KG1 (cell line): ENCODE measurements at places on chromosomes 12 and 14.

DNA sequence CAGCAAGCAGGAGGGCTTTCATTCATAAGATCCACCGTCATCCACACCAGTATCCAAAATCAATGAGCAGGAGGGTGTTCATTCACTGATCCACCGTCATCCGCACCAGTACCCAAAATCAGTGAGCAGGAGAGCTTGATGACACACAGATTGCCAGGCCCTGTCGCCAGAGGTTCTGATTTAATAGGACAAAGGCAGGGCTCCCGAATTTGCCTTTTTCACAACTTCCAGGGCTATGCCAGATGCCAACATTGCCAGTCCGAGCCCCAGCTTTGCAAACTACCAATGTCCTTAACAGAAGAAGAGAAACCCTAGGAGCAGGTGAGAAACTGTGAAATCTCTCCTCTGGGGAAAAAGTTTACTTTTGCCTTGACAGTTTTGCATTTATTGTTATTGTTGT lies 115.0 kb downstream of the SLC15A4 start:
- no peak for DNase-seq

- no peak for DNase-seq
Observed at GRCh38 chr14:101230161-101230850, 326.8 kb upstream of the RTL1 start.

DNA sequence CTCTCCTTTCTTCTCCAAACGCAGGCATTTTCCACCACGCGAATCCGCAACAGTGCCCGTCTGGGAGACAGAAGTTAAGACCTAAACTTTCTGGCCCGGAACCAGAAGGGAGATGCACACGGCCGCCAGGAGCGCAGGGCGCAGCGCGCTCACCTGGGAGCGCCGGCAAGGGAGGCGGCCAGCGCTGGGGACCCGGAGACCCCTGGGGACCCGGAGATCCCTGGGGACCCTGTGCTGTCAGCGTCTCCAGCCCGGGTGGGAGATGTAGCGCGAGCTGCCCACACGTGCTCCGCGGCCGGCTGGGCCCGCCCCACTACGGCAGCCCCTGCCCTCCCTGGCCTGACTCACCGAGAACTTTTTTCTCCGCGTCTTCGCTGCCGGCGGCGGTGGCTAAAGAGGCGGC lies 620 bp downstream of the YBX3 start:
- DNase-seq = no peak

DNA sequence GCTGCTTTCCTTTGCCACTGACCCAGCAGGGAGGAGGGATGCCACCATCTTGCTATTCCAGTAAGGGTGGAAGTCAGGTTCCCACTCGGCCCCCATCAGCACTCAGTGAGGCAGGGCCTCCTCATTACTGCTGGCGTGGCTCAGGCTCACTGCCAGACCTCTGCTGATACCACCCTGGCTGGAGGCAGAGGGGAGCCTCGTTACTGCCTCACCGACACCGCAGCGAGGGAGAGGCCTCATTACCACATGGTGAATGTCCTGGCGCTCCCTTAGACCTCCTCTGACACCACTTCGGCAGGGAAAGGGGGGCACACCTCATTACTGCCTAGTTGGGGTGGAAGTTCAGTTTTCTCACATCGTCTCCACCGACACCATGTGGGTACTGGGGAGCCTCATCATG lies 354.1 kb downstream of the CACNA1C start:
- DNase-seq = no peak

DNA sequence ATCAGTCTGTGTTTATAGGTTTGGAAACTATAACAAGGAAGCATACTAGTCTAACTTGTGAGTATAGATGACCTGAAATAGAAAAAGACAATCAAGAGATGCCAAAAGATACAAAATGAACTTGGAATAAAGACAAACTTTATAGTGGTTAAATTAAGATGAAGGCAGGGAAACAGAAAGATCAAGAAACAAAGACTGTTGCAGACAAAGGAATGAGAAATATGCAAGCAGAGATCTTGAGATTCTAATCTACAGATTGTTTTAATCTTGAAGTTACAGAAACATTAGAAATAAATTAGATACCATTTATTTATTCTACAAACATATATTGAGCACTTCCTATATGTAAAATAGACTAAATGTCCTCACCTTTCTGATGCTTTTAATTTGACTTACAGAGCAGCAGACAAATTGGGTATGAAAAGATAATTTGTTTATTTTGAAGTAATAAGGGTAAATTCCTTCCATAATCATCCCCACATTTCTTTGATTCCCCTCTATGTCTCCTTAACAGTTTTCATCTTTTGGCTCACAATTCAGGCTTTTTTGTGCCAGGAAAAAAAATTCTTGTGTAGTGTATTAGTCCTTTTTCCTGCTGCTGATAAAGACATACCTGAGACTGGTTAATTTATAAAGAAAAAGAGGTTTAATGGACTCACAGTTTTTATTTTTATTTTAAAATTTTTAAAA lies 134.4 kb downstream of the KITLG start:
- no peak for DNase-seq

GRCh38 chr12:101767537-101767936 lies 28.3 kb upstream of the SYCP3 start:
- no peak for DNase-seq

DNA sequence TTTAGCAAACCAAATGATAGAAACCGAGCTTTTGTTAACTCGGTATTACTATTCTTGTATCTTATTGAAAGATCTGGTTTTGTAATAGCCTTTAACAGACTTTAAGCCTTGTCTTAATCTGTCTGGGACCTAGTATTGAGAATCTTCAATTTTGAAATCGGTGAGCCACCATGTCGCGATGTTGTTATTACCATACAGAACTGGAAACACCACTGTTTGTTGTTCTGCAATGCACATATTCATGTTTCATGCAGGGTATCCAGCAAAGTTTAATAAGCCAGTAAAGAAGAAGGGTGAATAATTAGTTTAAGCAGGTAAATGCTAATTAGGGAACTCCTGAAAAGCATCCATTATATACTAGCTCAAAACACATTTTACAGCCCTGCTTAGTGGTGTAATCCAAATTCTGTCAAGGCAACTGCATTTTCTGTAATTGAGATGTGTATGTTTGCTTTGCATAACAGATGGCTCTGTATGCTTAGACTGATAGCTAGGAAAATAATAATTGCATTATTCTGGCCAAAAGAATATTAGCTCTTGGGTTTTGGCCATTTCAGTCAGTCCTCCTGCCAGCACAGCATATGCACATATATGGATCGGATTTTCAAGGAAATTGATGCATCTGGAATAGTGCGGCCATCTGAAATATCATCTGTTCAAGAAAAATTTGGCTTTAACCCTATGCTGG lies 389.2 kb downstream of the EGLN3 start:
- no peak for DNase-seq

- no peak for DNase-seq
Observed at GRCh38 chr14:61540931-61541330, 154.4 kb upstream of the HIF1A start.

- no peak for DNase-seq
Observed at GRCh38 chr12:53552361-53553327, 45.4 kb upstream of the NPFF start.

GRCh38 chr12:12645485-12645884 lies 33.8 kb downstream of the CREBL2 start:
- DNase-seq = no peak

DNA sequence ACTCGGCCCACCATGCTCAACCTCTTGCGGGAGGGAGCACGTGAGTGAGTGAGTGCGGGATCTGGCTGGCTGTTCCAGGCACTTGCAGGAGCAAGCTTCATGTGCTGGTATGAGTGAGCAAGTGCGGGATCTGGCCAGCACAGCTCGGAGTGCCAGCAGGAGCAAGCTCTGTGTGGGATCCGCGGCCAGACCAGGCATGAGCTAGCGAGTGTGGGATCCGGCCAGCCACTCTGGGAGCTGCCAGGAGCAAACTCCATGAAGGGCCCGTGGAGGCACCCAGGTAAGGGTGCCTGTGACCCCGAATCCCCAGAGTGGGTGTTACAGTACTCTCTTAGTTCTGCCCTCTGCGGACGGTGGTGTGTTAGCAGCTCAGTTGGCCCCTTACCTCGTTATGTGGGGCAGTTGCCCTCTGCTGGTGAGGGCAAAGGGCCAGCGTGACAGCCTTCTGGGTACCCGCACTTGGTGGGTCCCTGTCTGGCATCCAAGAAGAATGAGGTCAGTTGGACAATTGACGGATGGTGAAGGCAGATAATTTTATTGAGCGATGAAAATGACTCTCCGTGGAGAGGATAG lies 38.3 kb downstream of the RAD51B start:
- DNase-seq = no peak

DNA sequence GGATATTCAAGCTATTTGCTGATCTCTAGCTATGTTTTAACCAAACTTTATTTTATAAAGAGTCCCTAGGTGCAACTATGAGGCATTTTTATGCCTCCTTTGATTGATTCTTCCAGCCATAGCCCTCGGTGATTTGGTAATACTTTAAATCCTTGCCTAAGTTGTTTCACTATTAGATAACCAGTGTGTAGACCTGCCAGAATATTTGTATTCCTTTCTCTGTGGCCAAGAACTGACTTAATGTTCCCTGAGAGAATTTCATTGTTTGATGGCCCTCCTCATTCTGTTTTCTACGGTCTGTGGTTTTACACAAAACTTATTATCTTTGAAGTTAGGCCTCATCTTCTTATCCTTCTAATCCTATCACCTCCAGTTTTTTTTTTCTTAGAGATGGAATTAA lies 109.7 kb upstream of the MDGA2 start:
- DNase-seq = no peak
